ENCODE measurements at places on chromosomes 7 and 10.

DNA sequence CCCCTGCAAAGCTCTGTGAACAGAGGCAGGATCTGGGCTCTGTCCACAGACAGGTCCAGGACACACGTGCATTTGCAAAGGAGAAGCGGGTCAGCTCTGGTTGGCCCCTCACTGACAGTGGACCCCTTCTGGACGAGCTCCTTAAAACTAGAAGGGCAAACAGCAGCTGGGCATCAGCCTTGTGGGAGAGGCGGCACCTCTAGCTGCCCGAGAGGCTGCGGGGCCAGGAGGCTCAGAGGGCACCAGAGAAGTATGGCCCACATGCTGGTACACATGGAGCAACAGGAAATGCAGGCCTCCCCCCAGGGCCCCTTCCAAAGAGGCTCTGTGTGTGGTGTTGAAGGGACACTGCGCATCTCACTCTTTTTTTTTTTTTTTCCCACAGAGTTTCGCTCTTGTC is 233.0 kb upstream of the TCERG1L start:
- peak; percentile 47 for DNase-seq

DNA sequence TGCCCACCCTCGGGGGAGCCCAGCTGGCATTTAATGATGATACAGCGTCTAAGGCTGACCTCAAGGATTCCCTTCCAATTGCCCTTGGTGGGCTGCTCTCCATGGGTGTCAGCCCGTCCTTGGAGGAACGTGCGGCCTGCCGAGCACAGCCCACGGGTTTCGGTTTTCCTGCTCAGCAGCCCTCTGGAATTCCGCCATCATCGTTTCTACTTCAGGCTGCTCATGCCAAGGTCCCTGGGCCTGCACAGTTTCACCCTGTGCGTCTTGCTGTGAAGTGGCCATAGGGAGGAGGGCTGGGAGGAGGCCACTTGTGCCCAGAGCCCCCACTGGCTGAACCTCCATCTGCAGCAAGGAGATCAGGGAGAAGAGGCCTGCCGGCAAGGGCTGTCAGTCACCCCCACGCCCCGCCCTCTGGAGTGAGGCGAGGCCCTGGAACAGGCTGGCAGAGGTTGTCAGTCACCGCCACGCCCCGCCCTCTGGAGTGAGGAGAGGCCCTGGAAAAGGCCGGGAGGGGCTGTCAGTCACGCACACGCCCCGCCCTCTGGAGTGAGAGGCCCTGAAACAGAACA is 82.8 kb downstream of the CHST15 start:
- DNase-seq = no peak

- DNase-seq = no peak
These were observed 675.2 kb downstream of the LRMDA start for GRCh38 chr10:76106611-76107010.

- DNase-seq = no peak
These were observed 20.3 kb downstream of the CACUL1 start for GRCh38 chr10:118734475-118734874.

GRCh38 chr7:3965794-3966395 is 664.8 kb downstream of the SDK1 start:
- no peak for DNase-seq

DNA sequence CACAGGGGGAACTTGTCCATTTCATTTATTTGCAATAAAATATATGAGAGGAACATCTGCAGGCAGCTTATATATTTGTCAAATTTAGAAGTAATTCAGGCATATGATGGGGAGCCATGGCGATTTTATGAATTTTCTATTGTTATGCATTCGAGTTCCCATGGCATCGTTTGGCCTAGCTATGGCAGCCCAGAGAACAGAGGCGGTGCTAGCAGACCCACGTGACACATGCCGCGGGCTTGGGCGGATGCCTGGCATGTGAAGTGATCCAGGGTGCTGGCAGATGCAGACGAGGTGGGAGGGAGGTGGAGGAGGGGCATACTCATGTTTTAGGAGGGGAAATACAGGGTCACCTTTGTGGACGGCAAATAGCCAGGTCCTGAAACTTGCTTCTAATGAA is 560.0 kb upstream of the GALNT17 start:
- peak; percentile 72 for DNase-seq
